ENCODE measurements at places on chromosomes 6 and 20.

GRCh38 chr20:51700809-51701285 is 67.3 kb downstream of the ATP9A start:
- DNase-seq, result no peak

GRCh38 chr20:17461941-17462340 is 69.2 kb downstream of the BFSP1 start:
- no peak for DNase-seq

DNA sequence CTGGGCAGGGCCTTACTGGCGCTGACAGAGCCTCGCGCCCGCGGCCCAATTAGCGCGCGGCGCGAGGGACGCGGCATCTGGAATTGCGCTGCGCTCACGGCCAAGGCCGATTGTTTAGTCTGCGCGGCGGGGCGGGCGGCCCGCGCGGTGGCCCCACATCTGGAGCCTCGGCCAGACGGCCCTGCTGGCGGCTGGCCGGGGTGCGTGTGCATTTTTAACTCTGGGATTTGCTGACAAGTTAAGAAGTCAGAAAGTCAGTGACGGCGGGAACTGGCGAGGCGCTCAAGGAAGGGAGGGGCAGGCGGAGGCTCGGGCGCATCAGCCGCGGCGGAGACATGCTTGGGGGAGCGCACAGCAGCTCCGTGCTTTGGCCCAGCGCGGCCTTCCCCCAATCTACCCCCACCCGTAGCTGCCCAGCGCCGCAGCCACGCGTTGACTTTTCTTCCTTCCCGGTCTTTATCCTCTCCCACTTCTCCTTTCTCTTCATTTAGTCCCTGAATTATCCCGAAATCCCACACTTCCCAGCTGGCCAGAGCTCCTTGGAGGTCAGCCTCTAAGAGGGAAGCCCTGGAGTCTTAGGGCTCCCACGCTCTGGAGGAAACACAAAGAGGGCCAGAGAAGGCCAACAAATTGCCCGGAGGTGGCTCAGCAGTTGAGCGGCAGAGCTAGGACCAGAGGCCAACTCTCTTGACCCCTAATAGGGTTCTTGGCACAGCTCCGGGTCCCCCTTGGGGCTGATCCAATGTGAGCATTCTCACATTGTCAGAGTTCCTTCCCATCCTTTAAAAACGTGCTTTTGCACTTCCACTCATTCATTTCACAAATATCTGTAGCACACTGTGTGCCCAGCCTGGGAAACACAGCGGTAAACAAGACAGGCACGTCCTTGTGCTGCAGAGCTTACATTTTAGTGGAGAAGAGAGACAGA is 40.8 kb upstream of the FOXP4 start:
- DNase-seq, result no peak

DNA sequence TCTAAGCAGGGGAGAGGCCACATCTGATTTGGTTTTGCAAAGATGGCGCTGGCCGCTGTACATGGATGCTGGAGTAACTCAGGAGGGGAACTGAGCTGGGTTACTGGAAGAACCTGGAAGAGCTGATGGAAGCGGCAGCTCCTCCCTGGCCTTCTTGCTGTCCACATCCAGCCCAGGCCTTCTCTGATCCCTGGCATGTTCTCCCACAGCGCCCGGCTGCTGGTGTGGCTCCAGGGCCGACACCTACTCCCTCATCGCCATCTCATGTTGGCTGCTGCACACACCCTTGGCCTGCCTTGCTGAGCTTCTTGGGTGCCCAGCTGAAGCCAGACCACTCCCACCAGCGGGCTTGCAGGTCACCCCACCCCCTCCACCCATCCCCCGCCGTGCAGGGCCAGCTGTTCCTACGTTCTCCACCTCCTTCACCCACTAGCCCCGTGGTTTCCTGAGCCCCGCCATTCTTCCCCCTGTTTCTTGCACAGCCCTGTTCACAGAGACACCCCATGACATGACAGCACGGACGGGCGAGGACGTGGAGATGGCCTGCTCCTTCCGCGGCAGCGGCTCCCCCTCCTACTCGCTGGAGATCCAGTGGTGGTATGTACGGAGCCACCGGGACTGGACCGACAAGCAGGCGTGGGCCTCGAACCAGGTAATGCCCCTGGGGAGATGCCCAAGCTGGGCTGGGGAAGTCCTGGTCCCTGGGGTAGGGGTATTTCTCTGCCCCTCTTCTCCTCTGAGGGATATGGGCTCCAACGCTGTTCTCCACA is 28.4 kb downstream of the VSTM2L start:
- DNase-seq, result no peak

DNA sequence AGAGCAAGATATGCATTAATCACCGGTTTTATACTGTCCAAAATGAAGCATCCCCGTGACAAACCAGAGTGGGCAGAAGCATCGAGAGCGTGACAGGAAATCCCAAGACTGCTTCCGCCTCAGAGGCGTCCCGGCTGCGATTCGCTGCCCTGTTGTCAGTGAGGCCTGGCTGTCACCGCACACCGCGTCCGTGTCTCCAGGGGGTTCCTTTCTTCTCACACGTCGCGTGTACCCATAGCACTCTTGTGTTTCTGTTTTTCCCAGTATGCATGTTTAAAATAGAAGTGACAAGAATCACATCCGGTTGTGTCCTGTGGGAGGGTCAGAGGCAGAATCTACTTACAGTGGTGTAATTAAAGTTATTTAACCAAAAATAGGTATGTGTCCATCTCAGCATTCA is 8.3 kb upstream of the ADRM1 start:
- no peak for DNase-seq
